ENCODE measurements at places on chromosomes 5 and 9.

DNA sequence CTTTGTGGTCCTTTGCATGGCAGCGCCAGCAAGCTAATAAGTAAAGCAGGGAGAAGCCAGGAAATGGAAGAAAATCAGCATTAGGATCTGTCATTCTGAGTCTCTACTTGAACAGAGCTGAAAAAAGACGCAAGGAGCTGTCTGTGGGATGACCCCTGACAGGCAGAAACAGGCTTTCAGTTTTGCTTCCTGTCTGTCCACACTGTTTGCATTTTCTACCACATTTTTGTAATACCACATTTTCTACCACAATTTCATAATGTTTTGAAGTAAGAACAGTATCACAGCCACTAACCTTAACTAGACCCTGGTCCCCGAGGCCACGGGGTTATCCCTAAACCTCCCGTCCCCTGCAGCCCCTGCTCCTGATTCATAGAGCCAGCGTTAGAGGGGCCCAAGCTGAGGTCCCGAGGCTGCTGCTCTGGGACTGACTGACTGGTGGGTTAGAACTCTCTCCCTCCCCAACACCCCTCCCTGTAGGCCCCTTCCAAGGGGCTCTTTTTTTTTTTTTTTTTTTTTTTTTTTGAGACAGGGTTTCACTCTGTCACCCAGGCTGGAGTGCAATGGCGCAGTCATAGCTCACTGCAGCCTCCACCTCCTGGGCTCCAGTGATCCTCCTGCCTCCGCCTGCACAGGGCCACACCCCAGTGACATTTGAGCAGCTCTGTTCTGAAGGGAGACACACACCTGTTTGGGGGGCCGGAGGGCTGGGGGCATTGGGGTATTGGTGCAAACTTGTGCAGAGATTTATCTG, 4.0 kb upstream of the CLIC3 start:
- no peak for DNase-seq

DNA sequence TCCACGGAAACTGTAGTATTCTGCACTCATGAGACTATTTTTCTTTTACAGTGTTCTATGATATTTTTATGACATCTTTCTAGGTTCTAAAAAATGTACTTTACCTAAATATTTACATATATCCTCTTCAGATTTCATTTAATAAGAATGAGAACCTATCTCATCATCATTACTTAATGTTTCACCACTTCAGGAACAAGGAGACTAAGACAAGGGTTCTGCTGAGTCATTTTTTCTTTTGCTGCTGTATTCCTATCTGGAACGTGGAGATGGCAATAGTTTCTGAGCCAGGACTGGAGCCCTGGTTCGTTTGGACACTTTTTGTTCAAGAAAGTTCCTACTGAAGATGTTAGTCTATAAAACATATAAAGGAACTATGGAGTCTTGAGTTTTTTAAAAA, 258.2 kb upstream of the MAP3K1 start:
- DNase-seq: no peak

- DNase-seq: no peak
These were observed 106.4 kb upstream of the CCNG1 start for GRCh38 chr5:163330723-163331668.

DNA sequence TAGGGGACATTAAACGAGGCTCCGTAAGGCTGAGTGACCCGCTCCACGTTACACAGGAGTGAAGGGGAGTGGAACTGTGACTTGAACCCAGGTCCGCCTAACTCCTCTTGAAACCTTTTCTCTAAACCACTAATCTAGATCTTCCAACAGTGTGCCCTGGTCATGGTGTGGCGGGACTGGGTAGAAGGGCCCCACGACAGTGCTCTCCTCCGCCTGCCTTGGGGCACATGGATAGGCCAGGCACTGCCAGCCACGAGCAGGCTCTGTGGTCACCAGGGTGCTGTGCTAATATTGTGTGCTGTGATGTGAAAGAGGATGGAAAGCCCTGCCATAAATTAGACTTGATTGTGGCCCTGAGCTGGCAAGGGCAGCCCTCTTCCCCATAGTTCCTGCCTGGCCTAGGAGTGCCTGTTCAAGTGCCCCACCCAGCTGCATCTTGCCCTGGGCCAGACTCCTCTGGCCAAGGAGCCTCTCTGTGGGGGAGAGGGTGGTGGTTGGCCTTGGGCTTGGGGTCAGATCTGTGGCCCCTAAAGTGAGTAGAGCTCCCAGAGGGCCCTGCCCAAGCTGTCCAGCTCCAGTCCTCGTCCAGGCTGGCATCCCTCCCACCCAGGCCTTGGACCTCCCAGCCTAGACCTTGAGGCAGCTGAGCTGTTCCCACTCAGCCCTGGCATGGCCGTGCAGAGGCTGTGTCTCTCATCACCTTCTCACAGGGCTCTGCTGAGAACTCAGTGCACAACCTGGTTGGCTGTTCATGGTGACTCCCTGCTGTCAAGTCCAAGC, 67.8 kb upstream of the TBC1D2 start:
- DNase-seq: no peak

DNA sequence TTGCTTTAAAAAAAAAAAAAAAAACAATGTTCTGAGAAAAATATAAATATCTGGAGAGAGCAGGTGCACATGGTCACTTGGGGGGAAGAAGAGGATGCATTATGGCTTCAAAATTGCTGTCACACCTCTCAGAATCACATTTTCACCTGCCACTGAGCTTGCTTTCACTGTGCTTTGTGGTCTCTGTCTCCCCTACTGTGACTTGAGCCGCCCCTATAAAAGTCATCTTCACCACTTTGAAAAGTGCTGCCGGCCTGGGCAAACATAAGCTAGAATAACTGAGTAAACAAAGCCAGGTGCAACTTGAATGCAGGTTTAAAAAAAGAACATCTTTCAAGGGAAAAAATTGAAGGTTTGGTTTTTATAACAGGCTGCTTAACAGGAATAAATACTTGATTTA, 368.1 kb upstream of the GRIA1 start:
- DNase-seq: no peak

- no peak for DNase-seq
These were observed 1.5 kb downstream of the SURF1 start for GRCh38 chr9:133354766-133355165.

DNA sequence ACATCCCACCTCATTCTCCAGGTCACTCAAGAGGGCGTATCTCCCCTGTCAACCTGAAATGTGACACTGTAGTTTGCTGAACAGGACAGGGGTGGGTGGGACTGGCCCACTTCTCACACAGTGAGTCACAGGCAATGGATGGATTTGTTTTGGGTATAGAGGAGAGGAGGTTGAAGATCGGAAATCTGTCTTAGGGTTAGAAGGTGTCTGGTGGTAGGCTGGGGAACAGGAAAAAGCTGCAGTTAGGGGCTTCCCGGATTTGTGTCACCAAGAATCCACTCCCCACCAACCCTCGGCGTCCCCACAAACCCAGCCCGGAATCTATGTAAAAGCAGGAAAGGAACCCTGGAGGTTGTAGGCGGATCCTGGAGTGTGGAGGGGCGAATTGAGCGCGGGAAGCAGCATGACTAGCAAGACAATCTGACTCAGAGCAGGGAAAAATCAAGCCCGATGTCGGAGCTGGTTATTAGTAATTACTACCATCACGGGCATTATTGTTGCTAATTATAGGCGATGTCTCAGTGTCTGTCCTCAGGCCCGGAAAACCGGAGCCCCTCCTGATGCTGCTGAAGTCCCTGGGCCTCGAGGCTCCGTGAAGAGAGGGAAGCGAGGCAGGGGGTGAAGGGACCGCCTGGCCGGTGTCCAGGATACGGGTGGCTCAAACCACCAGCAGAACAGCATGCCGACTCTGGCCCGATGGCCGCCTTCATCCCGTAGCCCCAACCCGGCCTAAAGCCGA, 1.7 kb upstream of the IRX1 start:
- DNase-seq: no peak

DNA sequence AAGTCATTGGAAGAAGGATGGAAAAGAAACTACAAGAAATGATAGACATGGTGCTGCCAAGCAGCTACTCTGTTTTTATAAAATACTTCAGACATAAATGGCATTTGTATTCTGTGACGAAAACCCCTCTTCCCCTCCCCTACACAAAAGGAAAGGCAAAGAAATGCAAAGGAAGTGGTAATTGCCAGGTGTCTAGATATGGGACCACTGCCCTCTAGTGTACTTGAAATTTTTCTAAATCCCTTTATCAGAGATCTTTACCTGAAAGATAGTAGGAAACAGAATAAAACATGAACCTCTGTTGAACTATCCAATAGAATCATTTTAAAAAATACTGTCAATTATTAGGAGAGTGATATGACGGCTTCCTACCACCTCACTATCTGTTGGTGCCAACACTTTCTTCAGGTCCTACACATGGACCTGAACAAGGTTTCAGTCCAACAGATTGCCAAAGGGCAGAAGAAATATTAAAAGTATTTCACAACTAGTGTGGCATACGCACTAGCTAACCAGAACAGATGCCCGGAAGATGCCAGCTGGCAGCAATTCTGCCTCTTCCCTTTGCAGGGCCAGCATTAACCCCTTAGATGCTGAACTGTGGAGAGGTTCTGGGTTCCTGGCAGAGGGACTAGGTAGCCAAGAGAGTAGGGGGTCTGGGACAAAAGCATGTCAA, 104.1 kb downstream of the TSSK1B start:
- DNase-seq: no peak

DNA sequence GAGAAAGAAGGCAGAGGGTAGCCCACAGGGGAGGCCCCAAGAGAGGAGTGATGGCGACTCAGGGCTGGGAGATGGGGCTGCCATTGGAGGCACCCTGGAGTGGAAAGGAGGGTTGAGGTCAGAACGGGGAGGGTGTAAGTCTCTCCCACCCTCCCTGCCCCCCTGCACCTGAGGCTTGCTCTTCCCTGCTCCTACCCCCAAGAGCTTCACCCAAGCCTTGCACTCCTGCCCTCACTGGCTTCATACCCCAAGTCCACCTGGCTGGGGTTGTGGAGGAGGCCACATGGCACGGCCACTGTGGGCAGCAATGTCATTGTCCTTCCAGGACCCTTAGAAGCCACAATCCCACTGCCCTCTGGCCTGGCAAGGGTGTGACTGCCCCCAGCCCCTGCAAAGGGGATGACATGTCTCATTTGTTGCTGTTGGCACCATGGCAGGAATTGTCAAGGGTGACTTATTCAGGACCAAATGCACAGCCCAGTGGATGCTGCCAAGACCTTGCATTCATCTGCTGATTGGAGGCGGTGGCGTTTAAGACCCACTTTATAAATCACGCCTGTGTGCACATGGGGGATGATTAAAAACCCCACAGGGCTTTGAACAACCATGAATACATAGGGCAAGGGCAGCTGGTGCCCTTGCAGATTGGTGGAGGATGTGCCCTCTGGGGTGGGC, 47.6 kb upstream of the RNU6ATAC start:
- no peak for DNase-seq

DNA sequence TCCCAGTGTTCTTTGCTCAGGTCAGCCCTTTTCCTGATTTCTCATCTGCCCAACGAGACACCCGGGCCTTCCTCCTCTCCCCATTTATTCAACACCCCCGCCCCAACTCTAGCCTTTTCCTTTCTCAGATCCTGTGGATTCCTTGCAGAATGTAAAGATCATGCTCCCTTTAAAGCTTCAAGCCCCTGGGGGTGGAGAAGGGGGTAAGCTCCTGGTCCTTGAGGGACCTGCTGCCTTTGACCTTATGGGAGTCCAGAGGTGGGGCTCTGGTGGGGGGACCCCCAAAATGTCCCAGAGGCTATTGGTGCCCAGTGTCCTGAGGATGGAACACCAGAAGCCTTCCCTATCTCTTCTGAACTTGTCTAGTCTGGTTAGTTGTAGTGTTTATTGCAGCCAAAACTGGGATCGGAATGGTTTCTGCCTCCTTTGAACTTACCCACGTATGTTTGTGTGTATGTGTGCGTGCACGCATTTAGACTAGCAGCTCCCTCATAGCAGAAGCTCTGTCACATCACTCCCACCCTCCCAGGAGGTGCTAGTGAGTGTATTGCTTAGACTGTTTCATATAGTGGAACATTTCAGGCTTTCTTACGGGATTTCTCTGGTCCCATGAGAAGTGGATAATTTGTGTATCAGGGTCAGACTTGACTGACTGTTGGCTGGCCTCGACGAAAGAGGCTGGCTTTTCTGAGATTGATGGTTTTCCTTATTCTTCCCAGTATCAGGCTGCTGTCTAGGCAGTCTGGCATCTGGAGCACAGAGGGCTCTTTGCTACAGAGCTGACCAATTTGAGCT, 1.1 kb downstream of the GALNT10 start:
- DNase-seq: no peak

DNA sequence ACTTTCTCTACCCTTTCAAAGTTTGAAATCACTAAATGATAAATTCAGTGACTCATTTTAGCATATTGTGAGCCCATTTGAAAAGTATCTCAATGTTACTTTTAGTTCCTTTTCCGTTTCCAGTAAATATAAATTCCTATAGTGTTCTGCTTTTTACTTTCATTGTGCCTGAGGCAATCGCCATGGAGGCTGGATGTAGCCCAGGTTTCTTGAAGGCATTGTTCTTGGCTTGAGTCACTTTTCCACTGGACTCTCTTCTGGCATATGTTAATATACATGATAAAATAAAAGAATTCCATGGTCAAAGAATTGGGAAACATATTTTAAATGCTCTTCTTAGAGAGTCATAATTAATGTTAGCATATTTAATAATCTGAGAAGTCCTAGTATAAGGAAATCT, 327.0 kb downstream of the IZUMO3 start:
- no peak for DNase-seq

DNA sequence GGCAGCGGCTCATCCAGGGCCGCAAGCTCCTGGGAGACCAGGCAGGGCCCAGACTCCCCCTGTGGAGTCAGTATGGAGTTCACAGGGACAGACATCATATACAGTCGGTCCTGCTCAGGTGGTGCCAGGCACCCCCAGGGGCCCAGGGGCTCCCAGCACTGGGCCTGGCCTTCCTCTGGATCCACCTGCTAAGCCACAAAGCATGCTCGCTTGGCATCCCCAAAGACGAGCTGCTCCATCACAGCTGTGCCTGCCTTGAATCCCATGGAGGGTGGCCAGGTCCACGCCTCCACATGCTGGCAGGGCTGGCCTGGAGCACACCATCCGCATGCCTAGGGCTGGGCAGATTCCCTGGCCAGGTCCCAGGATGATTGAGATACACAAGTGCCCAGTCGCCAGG, 4.6 kb downstream of the BICD2 start:
- no peak for DNase-seq

- no peak for DNase-seq
These were observed 56.3 kb downstream of the INSYN2B start for GRCh38 chr5:169923988-169924387.

DNA sequence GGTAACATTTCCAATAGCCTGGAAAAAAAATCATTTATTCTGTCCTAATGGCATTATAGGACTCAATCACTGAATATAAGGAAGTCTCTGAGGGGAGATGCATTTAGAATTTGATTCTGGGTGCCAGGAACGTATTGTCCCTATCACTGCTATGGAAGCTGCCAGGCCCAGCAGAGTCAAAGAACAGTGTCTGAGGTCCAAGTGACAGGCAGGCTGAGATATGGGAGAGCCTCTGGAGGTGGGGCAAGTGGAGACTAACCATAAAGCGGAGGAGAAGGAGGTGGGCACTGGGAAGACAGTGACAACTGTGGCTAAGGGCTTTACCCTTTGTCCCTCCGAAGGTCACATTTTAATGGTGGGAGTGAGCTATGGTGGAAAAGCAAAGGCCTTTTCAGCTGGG, 505.5 kb downstream of the CTNND2 start:
- DNase-seq: no peak

GRCh38 chr9:136170006-136170901, 34.7 kb downstream of the LHX3 start:
- DNase-seq: no peak

- no peak for DNase-seq
These were observed 201.6 kb downstream of the DCP2 start for GRCh38 chr5:113178073-113178779.

Data from stimulated activated CD8-positive, alpha-beta memory T cell treated with anti-CD3 and anti-CD28 coated beads, Interleukin-4, amount 100 ng/mL, for 1 hour (primary cell).